MV-4-11 (cell line): ENCODE measurements at places on chromosomes 1 and 21.

DNA sequence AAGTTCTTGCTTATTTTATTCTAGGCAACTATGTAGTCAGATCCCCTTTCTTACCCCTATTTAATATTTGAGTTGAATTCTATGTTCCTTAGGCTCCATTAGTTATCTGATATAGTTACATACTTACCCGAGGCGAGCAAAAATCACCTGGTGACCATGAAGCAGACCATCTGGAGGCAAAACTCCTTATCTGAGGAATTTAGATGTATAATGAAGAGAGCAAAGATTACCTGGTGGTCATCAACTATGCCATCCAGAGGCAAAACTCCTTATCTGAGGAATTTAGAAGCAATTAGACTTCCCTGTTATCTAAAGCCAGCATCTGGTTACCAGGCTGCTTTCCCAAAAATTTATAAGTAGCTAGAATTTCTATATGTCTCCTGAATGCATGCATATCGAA, 129.9 kb downstream of the PATJ start:
- DNase-seq: no peak

DNA sequence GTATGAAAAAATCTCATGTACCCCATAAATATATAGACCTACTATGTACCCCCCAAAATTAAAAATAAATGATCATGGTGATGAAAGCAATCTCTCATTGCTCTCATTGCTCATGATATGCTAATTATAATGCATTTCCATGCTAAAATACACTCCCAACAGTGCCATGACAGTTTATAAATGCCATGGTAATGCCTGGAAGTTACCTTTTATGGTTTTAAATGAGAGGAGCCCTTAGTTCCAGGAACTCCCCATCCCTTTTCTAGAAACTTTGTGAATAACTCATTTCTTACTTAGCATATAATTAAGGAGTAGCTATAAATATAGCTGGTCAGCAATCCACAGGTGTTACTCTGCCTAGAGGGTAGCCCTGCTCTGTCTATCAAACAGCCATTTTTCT, 166.1 kb upstream of the RGS18 start:
- no peak for DNase-seq

- DNase-seq: no peak
Observed at GRCh38 chr1:79012500-79012899, 6.0 kb upstream of the ADGRL4 start.

DNA sequence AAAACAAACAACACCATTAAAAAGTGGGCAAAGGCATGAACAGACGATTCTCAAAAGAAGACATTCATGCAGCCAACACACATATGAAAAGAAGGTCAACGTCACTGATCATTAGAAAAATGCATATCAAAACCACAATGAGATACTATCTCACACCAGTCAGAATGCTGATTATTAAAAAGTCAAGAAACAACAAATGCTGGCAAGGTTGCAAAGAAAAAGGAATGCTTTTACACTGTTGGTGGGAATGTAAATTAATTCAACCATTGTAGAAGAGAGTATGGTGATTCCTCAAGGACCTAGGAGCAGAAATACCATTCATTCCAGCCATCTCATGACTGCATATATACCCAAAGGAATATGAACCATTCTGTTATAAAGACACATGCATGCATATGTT, 419.6 kb downstream of the NEGR1 start:
- DNase-seq: no peak

- DNase-seq: no peak
Observed at GRCh38 chr21:36169470-36170128, 13.0 kb downstream of the DOP1B start.
